Activated T-cell treated with anti-CD3 and anti-CD28 coated beads, Interleukin-2, amount 50 U/mL, for 72 hours (primary cell): ENCODE measurements at places on chromosomes 1 and 21. TPM values are rescaled to one million over a fixed set of nuclear protein-coding genes. Genes with fewer than 3 reads are reported as not detected.

DNA sequence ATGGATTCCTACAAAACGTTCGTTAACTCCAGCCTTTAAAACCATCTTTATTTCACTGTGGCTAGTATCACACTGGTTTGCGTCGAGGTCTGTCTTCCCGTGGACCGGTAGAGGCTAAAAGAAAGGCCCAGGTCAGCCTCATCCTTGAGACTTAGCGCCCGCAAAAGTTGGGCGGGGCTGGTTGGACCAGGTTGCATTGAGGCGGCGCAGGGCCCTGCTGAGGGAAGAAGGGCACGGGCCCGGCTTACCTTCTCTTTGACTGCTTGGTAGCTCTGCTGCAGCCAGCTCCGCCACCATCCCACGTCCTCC is 455 bp downstream of the BSDC1 start:
- peak; percentile 54 for DNase-seq

DNA sequence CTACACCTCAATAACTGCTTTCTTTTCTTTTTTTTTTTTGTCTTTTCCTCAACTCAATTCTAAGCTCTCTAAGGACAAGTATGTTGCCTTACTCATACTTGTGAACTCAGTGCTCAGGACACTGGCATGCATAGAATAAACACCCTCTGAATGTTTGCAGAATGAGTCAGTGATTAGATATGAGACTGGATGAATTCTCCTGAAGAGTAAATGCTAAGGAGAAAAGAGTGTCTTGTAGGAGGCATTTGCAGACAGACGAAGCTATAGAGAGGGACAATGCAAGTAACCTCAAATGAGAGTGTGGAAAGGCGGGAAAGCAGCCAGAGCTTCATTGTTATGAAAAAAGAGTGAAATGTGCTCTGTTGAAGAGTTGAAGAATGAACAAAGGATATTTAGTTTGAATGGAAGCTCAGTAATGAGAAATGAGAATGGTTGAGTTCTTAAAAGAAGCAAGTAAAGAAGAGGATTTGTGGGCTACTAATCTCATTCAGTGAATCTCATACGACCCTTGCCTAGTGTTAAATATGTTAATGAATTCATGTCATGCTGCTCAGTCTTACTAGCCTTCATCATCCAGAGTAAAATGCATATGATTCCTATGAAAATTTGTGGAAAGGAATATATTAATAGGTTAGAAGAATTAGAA is 166.1 kb upstream of the DPYD start:
- DNase-seq: no peak

PRRX1 gene
- total RNA-seq: not detected

CELA2A gene
- not detected for total RNA-seq

GRIK3 gene
- not detected for total RNA-seq

GRCh38 chr1:212030936-212031528 is 4.3 kb downstream of the INTS7 start:
- DNase-seq: no peak

NTNG1 gene
- not detected for total RNA-seq

PTPRC gene
- total RNA-seq: 545 TPM

DNA sequence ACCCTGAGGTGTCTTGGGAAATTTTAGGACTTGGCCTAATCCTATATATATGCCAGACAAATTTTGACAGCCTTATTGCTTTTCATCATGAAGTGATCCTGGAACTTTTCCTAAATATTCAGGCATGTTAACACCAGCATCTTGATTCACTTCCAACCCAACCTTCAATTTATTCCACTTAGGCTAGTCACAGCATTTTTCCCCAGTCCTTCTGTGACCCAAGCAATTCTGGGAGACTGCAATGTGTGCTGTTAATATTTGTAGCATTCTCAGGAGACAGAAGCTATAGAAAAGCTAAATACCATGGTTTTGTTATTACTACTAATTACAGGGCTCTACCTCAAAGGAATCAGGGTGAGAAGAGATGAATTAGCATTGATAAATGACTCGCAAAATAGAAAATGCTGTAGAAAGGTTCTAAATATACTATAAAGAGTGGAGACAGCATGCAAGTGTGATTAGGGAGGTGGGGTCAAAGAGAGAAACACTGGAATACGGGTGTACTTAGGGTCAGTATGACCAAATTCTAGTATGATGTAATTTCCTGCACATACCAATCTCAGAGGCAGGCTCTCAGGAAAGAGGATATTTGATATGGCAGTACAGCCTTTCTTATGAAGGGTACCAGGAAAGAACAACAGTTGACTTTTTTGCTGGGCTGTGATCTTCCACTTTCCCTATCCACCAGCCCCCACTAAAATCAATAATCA is 29.1 kb downstream of the PRRX1 start:
- DNase-seq: no peak

- DNase-seq: no peak
These were observed 151.8 kb upstream of the B3GALT2 start for GRCh38 chr1:193338194-193338593.

DNA sequence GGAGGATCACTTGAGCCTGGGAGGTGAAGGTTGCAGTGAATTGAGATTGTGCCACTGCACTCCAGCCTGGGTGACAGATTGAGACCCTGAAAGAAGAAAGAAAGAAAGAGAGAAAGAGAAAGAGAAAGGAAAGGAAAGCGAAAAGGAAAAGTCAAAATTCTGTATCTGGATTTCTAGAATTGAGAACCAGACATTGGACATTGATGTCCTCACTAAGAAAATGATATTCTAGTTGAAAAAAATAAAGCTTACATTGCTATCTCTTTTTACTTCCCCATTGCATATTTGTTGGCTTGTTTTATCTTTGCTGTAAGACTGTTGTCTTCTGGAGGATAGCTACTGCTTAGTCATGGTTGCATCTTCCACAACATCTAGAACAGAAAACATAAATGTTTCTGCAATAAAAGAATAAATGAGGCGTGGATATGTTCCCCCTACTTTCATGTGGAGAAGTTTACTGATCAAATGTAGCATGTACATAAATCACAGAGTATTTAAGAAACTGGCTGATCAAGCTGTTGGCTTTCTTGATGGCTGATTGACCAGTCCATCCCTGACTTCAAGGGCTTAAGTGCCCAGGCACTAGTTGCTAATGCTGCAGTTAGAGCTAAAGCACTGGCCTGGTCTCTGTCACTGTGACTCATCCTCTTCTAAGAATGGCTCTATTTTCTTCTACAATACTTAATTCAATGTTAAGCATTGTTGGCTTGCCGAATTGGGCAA is 17.7 kb downstream of the CD53 start:
- DNase-seq: no peak

DNA sequence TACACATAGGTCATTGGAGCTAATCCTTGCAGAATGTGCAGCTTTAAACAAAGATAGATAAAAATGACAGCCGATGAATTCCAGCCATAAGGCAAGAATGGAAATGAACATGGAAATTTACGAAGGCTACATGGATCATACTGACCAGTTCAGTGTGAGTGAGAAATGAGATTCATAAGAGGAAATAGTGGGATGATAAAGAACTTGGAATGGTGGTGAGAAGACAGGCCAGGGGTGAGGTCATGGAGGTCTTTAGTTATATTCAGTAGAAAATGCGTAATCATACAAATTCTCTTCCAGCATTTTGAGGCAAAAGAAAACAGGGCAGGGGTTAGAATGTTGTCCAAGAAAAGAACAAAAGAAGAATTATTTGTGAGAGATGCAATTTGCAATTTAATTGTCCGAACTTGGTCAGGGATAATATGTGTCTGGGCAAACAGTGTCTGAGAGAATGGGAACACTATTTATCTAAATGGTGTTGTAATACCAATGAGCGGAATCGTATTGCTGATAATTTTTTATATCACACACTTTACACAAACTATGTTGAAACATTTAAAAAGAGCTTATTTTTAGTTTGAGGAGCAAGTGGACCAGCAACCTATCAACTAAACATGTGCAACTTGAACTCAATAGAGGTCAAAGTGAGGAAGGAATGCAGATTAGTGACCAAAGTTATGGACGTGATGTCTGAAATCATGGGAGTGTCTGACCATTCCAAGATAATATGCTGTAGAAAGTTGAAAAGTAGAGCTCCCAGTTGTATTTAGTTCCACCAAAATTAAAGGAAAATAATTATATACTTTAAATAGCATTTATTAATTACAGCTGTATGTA is 739.0 kb upstream of the NCAM2 start:
- DNase-seq: no peak

DNA sequence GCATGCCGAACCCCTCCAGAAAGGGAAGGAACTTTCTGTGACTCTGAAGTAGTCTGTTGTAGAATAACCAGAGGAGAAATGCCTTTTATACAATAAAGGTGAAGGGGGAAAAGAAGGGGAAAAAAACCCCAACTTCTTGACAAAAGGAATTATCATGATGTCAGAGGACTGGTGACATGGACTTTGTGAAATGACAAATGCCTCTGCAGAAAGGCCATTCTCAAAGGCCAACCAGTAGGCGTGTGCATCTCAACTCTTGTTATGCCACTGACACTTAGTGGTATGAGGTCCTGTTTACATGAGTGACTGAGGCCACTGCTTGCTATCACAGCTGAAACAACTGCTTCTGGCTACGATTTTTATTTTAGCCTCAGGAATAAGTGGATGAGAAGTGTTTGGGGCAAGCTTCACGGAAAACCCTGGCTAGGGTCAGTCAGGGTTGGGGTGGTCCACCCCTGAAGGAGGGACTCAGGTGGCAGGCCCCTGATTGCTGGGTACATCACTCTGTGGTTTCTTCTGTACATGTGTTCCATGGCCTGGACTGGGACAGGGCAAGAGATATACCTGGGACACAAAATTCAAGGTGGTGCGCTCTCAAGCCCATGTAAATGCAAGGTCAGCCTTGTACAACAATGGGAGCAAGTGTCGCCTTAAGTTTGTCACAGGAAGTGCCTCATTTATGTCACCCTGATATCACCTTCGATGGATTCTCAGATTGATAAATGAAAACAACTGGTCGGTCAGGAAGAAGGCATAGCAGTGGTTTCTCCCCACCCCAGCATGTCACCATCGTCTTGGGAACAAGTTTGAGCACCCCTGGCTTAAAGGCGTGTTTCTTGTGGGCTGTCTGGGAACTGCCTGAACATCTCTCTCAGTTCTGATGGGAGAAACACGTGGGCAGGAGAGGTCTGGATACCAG is 12.4 kb downstream of the RUNX1 start:
- peak; percentile 35 for DNase-seq

PANK4 gene
- total RNA-seq: 44.6 TPM

GRCh38 chr21:32410916-32411315 is 1.6 kb upstream of the EVA1C start:
- DNase-seq: no peak

GRCh38 chr21:17576080-17576835 is 36.4 kb downstream of the BTG3 start:
- DNase-seq: no peak

SORT1 gene
- 1.4 TPM for total RNA-seq

- no peak for DNase-seq
These were observed 21.8 kb upstream of the IKBKE start for GRCh38 chr1:206448471-206448870.

- DNase-seq: no peak
These were observed 22.2 kb downstream of the EPHX4 start for GRCh38 chr1:92051948-92052347.

GRCh38 chr1:192775631-192776030 is 33.2 kb upstream of the RGS2 start:
- no peak for DNase-seq

- no peak for DNase-seq
These were observed 74.1 kb downstream of the PSMG1 start for GRCh38 chr21:39109163-39109530.

GRCh38 chr21:35023396-35024070 is 25.6 kb downstream of the RUNX1 start:
- no peak for DNase-seq

DNA sequence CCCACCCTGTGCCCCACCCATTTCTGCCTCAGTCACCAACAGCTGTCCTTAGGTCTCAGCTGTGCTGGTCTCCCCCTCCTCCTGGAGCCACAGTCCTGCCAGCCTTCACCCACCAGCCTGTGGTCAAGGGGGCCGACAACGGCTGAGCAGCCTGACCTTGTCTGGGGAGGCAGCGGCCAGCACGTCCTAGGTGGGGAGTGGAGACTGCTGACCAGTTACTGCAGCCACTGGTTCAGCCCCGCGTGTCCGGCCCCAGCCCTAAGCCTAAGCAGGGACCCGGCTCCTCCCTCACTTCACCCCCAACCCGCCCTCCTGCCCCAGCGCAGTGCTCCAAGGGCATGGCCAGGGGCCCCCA is 79.2 kb downstream of the MORN1 start:
- DNase-seq: no peak

GRCh38 chr1:6588893-6589520 is 9.2 kb downstream of the ZBTB48 start:
- no peak for DNase-seq

DNA sequence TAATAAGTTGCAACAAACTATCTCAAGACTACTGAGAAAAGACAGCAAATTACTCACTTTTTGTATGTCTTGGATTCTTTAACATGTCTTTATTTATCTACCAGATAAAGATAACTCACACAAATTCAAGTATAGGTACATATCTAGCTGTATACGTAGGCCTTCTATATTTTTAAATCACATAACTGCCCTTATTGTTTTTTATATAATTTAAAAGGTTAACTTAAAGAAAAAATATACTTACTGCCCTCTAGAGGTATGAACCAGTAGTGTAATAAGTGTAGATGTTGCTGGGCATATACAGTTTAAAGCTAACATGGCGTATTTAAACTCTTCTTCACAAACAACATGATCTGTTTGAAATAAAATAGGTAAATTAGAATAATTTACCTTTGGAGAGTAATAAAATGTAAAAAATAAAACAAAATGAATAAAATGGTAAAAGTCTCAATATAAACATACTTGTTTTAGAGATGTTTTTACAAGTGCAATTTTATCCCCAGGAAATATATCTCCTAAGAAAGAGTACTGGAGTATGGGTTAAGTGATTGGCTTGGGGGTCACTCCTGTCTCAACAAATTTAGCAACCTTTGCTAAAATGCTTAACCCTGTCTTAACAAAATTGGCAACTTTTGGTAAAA is 235.2 kb downstream of the KCNT2 start:
- no peak for DNase-seq

DNA sequence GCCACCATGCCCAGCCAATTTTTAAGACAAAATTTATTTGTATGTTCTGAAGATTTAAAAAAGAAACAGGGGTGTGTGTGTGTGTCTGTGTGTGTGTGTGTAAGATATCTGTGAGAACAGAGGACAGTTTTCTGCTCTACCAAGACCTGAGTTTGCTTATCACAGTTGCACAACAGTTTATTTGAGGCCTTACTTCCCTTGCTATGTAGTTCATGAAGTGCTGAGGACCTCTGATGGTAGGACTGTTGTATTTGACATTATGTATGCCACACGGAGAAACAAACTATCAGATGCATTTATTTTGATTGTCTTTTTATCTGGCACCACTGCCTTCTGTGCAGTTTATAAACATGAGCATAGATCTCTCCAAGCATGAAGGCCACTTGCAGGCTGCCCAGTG is 355.2 kb downstream of the PBX1 start:
- DNase-seq: no peak
